ENCODE measurements at places on chromosomes 7 and 10.

DNA sequence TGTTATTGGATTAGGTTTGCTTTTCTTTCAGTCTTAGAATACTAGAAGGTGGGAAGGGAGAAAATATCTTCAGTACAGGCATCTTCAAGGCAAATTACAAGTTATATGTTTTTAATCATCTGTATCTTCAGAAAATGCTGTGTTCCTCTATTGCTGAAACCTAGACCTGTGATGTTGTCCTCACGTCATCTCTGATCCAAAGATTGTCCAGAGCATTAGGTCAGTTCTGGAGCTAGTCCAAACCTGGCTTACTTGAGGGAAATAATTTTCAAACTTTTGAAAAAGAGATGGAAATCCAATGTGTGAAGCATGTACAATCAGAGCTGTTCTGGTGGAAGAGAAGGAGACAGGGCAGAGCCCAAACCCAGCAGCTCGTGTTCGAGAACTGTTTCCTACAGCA is 217.3 kb downstream of the ZEB1 start:
- DNase-seq = no peak

DNA sequence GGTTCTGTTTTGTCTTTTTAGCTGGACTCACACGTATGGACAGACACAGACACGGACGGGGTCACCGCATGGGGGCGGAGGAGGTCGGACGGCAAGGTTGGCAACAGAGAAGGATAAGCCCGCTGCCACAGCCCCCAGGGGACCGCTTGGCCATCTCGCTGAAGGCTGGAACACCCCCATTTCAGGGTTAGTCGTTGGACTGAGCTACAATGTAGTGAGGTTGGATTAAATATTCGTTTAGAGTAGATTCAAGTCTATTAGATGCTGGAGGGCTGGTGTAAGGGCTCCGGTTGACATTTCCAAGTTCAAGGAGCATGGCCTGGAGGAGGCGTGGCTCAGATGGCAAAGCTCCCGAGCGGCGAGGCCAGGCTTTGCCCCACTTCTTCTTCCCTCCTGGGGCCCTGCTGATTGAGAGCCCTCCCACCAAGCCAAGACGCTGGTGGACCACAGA is 35.2 kb downstream of the PPIF start:
- DNase-seq = no peak

DNA sequence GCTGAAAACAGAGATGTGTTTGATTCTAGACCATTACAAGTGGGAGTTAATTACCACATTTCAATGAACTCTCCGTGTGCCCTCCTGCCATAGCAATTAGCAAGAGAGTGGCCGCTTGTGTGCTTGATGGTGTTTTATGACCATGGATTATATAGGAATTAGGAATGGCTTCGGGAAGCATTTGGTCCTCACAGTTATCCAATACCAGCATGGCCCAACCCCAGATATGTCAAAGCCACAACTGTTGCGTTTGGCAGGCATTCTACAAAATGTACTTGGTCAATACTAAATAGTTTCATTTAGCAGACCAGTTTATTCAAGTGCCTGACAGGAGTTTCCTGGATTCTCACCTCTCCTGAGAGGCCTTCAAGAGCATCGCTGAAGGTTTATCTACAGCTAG is 509.0 kb upstream of the GALNT17 start:
- no peak for DNase-seq

DNA sequence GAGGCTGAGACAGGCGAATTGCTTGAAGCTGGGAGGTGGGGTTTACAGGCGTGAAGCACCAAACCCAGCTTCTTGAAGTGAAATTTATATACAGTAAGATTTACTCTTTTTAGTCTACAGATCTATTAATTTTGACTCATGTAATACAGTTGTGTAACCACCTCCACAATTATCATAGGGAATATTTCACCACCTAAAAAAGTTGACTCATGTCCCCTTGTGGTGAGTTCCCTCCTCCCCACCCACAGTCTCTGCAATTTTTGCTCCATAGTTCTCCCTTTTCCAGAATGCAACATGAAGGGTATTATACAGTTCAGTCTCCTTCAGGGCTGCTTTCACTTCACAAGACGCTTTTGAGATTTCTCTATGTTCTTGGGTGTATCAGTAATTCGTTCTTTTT is 156.8 kb downstream of the FAM107B start:
- DNase-seq = no peak

GRCh38 chr7:111232249-111233084 is 141.5 kb downstream of the LRRN3 start:
- peak; percentile 17 for DNase-seq

DNA sequence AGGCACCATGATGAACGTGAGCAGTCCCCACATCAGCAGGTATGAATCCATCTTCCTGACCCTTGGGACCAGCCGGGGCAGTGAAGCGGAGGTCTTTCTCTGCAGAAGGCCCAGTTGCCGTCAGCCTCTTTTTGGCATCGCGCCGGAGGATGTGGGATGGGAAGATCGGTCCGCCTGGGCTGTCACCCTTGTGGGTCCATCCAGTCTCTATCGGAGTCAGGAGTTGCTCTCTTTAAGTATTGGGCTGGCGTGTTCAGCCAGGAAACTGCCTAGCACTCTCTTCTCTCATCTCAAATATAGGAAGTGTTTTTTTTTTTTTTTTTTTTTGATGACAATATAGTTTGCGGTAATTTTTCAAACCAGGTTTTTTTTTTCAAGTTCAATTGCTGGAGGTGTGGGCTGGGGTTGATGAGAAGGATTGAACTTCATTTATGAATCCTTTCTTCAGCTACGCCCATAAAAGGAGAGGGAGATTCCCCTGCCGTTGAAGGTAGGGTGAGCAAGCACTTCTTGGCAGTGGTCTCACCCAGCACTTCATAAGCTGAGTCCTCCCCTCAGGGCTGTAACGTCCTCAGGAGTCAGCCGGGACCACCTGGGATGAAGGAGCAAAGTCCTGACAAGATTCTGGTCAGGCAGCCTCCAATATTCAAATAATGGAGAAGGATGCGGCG is at the start of gene IL2RA:
TSS of gene IL2RA (minus strand) at position 267 of the 671 bp plus-strand sequence. CDS start at position 51, 216 bp downstream.
- no peak for DNase-seq
